Neural crest cell (in vitro differentiated cells): ENCODE measurements at places on chromosomes 7 and 10. TPM values are rescaled to one million over a fixed set of nuclear protein-coding genes. Genes with fewer than 3 reads are reported as not detected.

- peaks cover 3% of the 10 kb centered on the region for H3K36me3 ChIP-seq
- peak overlapping the region; percentile 21 for H3K27ac ChIP-seq
- H3K4me3 ChIP-seq, result no peak overlapping the region
Measured at GRCh38 chr7:36871863-36872262, 147.6 kb upstream of the AOAH start.

DNA sequence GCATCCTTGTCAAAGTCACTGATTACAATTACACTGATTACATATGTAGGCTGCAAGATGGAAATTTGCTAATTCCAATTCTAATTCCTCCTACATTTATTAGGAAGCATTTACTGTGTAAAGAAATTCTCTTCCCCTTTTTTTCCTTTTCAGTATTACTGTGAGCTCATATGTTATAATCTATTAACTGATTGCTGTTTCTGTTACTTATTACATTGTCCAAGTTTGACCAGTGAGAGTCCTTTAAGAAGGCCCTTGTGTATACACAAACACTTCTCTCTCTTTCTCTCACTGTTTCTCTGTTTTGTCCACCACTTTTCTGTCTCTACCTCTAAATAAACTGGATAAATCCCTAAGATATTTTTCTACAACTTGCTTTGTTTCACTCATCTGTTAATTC, 31.5 kb downstream of the PHF14 start:
- no peaks in the 10 kb centered on the region for H3K27me3 ChIP-seq
- no peak overlapping the region for H3K27ac ChIP-seq
- no peak for DNase-seq
- H3K4me1 ChIP-seq, result no peaks in the 10 kb centered on the region

- no peak overlapping the region for H3K27ac ChIP-seq
- no peak for DNase-seq
- no peaks in the 10 kb centered on the region for H3K36me3 ChIP-seq
- H3K4me1 ChIP-seq, result peaks cover 8% of the 10 kb centered on the region
- peaks cover 10% of the 10 kb centered on the region for H3K27me3 ChIP-seq
- no peak overlapping the region for H3K4me3 ChIP-seq
Measured at GRCh38 chr10:96468845-96469244, 44.9 kb downstream of the TLL2 start.

DNA sequence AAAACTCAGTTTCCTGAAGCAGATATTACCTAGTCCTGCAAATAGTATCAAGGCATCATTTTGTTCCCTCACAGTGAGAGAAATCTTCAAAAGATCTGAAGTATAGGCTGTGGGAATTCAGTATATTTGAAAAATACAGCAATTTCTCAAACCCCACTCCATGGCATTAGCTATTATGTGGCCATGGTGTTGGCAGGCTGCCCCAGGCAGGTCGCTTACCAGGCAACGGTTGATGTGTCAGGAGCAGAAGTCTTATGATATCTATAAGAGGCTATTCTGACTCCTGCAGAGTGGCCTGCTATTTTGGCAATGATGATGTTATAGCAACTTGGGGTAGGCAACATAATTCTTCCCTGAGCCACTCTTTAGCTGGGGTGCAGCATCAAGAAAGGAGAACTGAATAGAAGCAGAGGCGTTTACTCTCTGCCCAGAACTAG, 187.9 kb downstream of the PLXDC2 start:
- H3K27ac ChIP-seq, result no peak overlapping the region
- no peak for DNase-seq
- no peaks in the 10 kb centered on the region for H3K27me3 ChIP-seq
- no peak overlapping the region for H3K4me3 ChIP-seq
- H3K4me1 ChIP-seq, result peaks cover 6% of the 10 kb centered on the region

DNA sequence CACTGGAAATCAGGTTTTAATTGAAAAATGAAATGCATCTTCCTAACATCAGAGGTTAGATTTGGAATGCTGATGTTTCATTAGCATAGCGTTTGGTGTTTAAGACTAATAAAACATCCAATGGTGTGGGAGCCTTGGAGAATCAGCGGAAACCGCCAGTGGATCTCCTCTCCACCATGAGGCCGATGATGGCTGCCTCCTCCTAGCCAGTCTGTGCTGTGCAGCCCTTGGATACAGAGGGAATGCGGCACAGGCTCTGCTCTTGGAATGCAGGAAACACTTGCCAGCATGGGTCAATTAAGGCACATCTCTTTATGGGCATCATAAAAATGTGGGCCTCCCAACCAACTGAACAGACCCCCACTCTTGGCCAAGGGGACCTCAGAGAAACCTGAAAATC, 259.9 kb downstream of the GLRX3 start:
- no peaks in the 10 kb centered on the region for H3K4me1 ChIP-seq
- H3K27me3 ChIP-seq, result no peaks in the 10 kb centered on the region
- H3K27ac ChIP-seq, result no peak overlapping the region
- H3K4me3 ChIP-seq, result no peak overlapping the region

GRCh38 chr10:31037749-31038148, 6.1 kb upstream of the ZNF438 start:
- no peak overlapping the region for H3K4me3 ChIP-seq
- H3K27me3 ChIP-seq, result no peaks in the 10 kb centered on the region
- peaks cover 22% of the 10 kb centered on the region for H3K4me1 ChIP-seq
- H3K27ac ChIP-seq, result no peak overlapping the region
- DNase-seq, result no peak
- H3K36me3 ChIP-seq, result no peaks in the 10 kb centered on the region

The CRYGN gene
- 0.16 and 0.32 TPM in 2 replicates for total RNA-seq

The UCN3 gene
- total RNA-seq, result not detected in 2 replicates

The MYH16 gene
- total RNA-seq, result not detected in 2 replicates

The ASB10 gene
- not detected in 2 replicates for total RNA-seq

The CCDC201 gene
- not detected in 2 replicates for total RNA-seq
